Lower lobe of right lung (tissue), 2 donors: ENCODE measurements at places on chromosomes 4 and X.

- no peak for DNase-seq
Measured at GRCh38 chrX:90026730-90027129, 105.0 kb downstream of the TGIF2LX start.

DNA sequence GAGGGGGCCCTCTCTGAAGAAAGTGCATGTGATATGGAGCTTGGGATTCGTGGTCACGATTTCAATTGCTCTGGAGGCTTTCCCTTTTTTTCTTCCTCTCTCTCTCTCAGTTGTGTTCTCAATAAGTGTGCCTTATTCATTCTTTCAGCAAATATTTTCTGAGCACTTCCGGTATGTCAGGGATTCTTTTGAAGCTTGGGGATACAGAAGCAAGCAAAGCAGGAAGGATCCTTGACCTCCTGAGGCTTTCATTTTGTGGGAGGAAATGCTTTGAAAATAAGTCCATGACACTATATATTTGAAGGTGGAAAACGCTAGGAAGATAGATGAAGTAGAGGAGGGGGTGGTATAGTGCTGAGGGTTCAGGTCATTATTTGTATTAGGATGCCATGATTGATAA, 12.6 kb upstream of the GABRE start:
- DNase-seq, result no peak

DNA sequence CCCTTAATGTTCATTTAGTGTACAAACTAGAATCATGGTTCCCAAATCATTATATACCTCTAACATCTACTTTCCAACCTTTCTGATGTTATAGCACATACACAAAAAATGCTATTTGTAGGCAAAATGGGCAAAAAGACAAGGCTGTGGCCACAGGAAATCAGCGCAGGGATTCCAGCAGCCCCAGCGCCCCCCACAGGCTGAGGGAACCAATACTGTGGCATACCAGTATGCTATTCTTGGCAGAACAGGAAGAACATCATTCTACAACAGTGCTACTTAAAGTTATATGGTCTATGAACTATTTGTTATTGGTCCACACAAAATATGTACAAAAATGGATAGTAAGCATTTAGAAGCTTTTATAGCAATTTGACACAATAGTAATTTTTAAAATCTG, 25.3 kb downstream of the STEEP1 start:
- no peak for DNase-seq

- DNase-seq, result no peak
Measured at GRCh38 chrX:56498756-56499155, 64.7 kb upstream of the UBQLN2 start.

GRCh38 chr4:80017125-80017854, 55.7 kb downstream of the ANTXR2 start:
- no peak for DNase-seq

- no peak for DNase-seq
Measured at GRCh38 chrX:47112316-47112954, 32.1 kb downstream of the NDUFB11 start.

- no peak for DNase-seq
Measured at GRCh38 chr4:69744157-69744478, 16.3 kb downstream of the SULT1B1 start.

DNA sequence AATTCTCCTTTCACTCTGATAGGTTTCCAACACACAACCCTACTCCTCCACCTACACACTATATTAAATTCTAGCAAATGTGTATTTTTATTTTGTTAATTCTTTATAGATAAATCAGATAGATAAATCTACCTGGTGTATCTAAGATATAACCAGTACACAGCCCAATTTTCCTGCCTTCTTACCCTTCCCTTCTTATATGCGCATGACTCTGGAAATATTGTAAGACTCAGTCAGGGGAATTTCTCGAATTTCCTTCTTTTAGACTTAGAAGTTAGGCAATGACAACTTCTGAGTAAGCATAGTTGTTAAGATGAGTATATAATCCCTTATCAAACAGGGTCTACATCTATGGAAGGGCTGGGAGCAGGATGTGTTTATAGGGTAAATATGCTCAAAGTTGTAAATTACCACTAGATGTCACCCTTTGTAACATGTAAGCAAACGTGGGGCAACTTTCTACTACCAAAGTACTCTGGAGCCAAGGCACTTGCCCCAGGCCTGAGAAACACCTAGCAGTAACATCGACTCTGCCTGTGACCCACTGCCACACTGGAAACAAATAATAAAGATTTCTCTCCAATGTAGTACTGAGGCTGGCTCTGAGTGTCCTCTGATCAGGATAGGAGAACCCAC, 444.7 kb downstream of the IQCM start:
- no peak for DNase-seq
